ENCODE measurements at places on chromosomes 11 and 22.
A peak's percentile ranks its signal among the peaks of the same experiment; 100 is the strongest.

- no peak for DNase-seq
Observed at GRCh38 chr11:96257972-96258934, 84.7 kb downstream of the MAML2 start.

DNA sequence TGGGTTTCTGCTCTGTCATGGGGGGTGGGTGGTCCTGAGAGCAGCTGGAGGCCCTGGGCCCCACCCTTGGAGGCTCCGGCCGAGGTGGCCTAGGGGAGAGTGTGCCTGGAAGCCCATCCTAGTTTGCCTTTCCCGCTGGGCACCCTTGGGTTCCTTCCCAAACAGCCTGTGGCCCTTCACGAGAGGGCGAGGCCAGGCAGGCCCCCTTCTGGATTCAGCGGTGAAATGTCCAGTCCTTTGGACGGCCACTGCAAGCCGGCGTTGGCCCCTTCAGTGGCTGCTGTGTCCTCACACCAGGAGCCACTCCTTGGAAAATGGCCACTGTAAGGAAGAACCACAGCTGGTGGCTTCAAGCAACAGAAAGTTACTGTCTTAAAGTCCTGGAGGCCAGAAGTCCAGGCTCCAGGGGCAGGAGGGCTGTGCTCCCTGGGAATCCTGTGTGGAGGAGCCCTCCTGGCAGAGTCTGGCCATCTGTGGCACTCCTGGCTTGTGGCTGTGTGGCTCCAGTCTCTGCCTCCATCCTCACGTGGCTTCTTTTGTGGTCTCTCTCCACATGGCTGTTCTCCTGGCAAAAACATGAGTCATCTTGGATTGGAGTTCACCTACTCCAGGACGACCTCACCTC lies 854.1 kb downstream of the TBC1D22A start:
- no peak for DNase-seq

DNA sequence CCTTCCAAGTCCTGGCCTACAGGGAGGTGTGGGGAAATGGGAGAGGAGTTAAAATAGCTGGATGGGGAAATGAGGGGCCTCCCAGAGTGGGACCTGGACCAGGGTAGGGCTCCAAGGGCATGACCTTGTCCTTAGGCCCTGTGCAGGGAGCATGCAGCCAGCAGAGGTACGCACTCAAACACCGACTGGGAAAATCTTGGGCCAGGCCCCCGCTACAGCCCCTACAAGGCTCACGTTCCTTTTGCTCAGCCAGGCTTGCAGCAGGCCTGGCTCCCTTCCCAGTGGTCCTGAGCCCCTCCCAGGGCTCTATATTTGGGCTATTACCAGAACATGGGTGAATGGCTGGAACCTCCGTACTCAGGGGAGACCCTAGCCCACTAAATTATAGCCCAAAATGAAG lies 31.3 kb downstream of the LMO1 start:
- no peak for DNase-seq

DNA sequence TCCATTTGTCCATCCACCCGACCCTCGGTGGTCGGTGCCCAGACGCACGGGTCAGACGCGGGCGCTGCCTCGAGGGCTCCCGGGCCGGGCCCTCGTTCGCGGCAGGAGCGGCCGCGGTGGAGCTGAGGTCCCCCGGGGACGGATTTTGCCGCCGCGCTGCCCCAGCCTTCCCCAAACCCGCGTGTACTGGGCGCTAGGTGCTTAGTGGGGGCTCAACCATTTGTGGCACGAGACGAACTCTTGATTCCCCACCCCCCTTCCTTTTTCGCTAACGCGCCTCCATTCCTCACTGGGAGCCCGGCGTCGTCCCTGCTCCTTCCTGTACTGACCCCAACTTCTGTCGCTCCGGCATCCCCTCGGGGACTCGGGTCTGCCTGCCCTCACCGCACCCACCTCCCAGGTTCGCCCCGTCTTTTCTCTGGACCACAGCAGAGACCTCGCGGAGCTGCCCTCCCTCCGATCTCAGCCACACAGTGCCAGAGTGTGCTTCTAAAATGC lies 789 bp upstream of the CBX7 start:
- DNase-seq = no peak

DNA sequence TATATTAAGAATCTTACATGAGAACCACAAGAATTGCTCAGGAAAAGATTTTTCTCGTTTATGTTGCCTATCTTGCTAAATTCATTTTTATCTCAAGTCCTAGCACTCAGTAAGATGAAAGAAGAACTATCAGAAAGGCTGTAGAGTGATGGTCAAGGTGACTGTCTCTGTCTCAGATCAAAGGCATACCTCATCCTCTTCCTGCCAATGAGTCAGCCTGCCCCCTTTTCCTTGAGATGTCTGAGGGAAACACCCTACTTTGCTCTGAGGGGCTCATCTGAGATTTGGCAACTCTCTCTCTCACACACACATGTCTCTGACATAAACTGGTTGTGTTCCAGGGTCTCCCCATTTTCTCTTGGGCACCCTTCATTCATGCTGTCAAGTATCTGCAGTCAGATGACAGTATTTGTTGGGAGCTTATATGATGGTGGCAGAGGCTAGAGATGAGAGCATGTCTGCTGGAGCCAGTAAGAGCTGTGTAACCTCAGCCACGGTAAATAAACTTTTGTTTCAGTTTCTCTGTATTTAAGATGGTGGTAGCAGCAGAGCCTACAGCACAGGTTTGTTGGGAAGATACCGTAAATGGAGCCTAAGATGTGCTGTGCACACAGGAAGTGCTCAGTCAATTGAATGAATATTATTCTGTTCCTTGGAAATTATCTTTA lies 1.6 kb downstream of the MMP27 start:
- no peak for DNase-seq

DNA sequence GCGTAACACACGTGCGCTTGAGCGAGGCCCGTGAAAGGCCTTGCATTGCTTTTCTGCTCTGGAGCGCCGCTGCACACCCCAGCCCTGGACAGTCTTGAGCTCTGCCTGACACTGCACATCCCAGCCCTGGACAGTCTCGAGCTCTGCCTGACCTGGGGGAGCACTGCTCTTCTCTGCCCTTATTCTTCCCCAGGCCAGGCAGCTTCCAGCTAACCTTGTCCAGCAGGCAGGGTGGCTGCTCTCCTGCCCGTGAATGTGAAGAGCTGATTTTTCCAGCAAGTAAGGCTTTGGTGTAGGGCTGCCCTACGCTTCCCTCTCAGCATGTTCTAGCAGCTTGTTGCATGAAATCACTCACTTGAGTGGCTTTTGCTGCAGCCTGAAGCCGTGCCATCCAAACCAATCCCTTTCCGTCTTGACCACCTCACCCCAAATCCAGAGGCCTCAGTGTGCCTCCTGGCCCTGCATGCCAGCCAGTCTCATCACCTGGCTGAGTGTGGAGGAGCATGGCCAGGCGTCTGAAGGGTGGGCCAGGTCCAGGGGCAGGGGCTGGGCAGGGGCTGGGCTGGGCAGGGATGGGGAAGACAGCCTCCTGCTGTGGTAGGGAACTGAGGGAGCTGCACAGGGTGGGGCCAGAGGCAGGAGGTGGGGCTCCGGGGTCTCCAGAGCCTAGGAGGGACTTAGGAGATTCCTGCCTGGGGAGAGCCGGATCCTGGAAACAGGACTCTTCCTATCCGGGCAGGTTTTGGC lies 89.5 kb upstream of the B3GAT1 start:
- DNase-seq = no peak

DNA sequence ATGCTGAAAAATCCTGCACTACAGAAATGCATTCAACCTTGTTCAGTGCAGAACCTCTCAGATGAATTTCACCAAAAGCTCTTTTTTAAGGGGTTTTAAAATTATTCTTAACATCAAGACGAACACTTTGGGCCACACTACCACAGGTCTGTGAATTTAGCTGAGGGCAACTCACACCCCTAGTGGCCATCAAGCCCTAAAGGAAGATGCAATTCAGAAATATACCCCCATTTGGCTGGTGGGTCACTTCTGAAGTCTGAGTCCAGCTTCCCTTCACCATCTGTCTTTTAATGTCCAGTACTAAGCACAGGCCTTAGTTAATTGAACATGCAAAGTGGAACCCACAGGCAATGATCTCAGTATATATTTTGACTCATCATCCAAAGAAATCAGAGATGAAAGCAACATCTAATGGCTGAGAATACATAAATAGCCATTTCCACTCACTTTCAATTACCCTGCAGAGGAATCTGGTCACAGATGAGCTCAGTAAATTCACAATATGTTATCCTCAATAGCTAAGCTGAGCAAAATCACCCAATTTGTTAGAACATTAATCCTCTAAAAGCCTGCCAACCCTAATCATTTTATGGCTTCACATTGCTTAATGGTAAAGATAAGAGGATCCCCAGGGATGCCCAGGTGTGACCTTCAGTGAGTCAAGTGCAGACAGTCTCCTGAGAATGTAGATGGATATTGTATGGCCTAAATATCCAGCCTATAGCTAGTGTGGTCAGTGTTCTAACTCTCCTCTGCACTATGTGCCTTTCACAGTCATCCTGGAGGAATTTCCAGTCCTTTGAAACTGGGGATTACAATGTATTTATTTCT lies 50.3 kb downstream of the FAM76B start:
- DNase-seq = no peak

- no peak for DNase-seq
Observed at GRCh38 chr11:81970886-81971285, 762.8 kb downstream of the FAM181B start.

- DNase-seq = no peak
Observed at GRCh38 chr11:122424636-122425035, 230.9 kb upstream of the UBASH3B start.

- no peak for DNase-seq
Observed at GRCh38 chr11:132496341-132496740, 1036.0 kb downstream of the OPCML start.

DNA sequence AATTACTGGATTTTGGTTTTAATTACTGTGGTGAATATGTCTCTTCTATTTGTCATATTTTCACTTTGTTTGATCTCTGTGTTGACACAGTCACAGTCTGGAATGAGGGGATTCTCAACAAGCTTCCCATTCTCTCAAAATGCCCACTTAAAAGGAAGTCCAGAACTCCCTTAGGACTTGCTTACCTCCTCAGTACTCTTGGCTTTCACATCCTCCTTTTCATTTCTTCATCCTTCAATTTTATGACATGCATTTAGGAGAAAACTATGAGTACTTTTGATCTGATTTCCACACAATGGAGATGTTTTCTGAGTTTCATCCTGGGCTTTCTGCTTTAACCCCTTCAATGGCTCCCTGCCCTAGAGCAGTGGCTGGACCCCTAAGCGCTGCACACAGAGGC lies 49.3 kb upstream of the FLI1 start:
- no peak for DNase-seq

DNA sequence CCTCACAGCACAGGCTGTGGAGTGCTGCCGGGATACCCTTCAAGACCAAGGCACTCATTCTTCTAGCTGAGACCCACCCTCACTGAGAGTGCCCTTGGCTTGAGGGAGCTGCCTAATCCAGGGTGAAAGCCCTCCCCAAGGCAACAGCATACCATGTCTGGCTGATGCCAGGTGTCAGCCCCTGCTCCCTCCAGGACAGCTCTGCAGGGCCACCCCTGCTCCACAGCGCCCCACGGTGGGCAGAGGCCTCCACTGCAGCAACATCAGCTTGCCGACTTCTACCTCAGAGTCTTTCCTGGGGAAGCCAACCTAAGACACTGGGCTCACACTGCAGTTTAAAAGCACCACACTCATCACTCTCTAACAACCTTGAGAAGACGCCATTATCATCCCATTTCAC lies 29.0 kb downstream of the TTLL1 start:
- DNase-seq = peak; percentile 85

GRCh38 chr11:15307619-15308024 lies 192.9 kb downstream of the INSC start:
- peak; percentile 58 for DNase-seq

- DNase-seq = peak; percentile 40
Observed at GRCh38 chr11:11279956-11280689, 72.9 kb downstream of the CSNK2A3 start.

GRCh38 chr11:12288212-12288930 lies 89.0 kb upstream of the PARVA start:
- DNase-seq = peak; percentile 89

DNA sequence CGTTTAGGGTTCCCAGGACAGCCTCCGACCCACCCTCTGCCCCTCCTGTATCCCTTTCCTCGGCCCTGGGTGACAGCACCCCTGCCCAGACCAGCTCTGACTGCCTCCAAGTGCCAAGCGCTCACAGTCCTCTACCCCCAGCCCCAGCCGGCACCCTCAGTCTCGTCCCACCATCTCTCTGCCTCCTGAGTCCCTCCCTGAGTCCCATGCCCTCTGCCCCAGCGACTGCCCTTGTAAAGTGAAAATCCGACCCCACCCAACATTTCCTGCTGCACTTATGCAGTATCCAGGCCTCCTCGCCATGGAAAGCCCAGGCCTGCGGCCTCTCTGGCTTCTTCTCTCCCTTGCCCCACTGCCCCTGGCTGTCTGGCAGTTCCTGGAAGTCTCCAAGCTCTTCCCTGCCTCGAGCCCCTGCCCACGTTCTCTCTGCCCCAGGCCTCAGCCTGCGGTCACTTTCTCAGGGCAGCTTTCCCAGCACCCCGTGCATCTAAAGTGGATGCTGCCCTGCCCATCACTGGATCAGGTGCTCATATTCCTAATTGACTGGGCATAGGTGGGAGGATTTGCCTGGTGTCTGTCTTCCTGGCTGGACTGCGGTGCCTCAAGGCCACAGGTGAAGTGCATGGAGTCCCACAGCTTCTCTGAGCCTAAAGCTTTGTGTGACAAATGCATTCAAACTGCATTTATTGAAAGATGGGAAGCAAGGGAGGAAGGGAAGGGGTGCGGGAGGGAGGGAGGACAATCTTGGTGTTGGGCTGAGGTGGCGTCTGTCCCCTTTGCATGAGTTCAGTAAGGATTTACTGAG lies 17.7 kb upstream of the IL2RB start:
- DNase-seq = no peak

GRCh38 chr11:47259232-47259977 lies 1.6 kb downstream of the NR1H3 start:
- DNase-seq = peak; percentile 76

DNA sequence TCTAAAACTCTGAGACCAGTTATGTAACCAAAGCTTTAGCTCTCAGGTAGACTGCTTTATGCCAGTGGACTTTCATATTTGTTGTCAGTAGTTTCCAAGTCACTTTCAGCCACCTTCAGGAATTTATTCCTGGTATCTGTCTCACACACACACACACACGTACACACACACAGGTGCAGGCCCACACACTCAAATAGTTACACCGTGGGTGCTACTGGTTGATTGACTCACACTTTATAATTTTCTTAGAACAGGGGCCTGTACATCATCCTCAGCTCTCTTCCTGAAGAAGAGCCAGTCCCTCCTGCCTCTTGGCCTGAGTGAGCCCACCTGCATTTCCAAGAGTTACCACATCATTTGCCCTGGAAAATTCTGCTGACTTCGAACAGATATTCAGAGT lies 555.2 kb downstream of the SOX6 start:
- DNase-seq = no peak

GRCh38 chr11:113332023-113332422 lies 17.6 kb downstream of the TTC12 start:
- DNase-seq = no peak

GRCh38 chr22:23497016-23497885 lies 82.8 kb downstream of the IGLL1 start:
- DNase-seq = no peak
